ENCODE measurements at places on chromosomes 7 and 10.

- no peak for DNase-seq
These were observed 49.9 kb downstream of the ASB4 start for GRCh38 chr7:95535662-95536061.

- DNase-seq, result peak; percentile 33
These were observed 35.3 kb downstream of the NET1 start for GRCh38 chr10:5447611-5448071.

DNA sequence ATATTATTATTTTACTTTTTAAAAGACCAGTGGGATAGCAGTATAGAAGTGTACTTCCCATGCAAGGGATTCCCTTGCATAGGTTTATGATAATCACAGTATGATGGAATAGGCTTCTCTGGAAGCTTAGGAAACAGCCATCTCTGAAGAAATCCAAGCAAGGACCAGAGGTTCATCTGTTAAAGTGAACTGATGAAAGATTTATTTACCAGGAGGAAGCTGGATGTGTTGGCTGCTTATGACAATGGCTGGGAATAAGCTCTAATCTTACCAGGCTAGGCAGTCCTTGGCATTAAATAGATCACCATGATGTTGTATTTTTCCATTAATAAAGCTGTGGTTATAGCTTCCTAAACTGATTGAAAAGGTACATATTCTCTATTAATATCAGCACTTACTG lies 32.0 kb downstream of the FRA10AC1 start:
- DNase-seq, result no peak

DNA sequence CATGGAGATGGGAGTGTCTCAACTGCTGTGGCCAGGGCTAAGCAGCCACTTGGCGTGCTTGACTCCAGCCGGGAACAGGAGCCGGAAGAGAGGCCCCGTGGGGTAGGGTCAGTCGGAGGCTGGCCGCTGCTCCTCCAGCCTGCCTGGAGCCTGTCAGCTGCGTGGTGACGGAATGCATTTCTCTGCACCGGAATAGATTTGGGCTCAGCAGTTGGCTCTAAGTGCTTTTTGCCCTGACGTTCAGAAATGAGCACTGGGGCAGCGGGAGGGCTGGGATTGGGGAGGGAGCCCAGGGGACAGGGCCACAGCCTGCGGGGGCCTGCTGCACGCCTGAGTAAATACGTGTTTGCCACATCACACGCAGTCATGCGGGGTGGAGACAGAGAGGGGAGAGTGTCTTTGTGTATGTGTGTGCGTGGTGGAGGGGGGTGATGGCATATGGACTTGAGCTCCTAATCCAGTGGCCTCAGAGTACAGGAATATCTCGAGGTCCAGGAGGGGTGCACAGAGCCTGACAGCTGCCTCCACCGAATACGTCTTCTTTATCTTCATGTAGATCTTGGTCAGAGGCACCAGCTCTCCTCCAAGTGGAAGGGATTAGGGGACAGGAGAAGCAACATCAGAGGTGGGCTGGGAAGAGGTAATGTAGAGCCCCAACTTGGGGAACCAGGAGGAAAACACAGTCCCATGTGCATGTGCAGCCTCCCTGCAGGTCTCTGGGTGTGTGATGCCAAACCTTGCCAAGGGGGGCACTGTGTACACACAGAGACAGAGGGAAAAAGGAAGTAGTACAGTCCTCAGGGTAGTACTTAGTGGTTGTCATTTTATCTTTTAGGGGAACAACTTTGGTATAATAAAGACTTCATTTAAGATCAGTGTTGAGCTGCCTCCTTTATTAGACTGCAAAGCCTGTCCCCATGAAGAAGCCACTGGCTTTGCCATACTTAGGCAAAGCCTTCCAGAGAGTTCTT lies 151.4 kb downstream of the CDH23 start:
- DNase-seq, result peak; percentile 65

- DNase-seq, result no peak
These were observed 10.5 kb upstream of the GIMAP8 start for GRCh38 chr7:150439967-150440366.
